ENCODE measurements at places on chromosomes 6 and 20.

GRCh38 chr20:13875265-13875811 is 90.5 kb downstream of the NDUFAF5 start:
- no peak for DNase-seq

DNA sequence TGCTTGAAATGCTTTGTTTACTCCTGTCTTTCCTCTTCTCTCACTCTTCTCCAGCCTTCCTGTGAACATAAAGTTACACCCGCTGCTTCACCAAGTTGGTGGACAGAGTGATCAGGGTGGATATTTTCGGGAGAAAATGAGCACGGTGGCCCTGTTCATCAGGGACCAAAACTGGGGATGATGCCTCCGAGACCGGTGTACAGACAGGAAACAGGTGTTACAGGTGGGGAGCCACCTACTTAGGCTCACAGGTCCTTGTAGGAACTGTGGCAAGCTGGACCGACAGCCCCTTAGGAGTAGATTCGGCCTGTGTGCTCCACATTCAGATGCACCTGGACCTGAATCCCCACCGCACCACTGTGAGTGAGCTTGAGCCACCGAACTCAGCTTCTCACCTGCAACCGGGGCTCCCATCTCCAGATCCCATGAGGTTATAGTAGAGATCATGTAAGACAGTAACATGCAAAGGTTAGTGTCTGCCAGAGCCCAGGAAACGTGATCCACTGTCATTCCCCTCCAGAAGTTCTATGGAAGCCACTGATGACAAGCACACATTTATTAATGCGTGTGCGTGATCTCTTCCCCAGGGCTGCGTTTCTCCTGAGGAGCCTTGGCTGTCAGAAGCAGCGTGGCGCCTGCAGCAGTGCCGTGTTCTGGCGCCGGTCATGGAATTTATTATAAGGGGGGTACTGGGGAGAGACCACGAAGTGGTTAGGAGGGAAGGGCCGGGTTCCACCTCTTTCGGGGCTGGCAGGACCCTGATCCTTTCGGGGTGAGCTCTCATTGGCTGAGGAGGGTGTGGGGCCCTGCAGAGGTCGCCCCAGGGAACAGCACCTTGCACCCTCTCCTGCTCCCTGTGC is 94.2 kb downstream of the ERMARD start:
- no peak for DNase-seq

DNA sequence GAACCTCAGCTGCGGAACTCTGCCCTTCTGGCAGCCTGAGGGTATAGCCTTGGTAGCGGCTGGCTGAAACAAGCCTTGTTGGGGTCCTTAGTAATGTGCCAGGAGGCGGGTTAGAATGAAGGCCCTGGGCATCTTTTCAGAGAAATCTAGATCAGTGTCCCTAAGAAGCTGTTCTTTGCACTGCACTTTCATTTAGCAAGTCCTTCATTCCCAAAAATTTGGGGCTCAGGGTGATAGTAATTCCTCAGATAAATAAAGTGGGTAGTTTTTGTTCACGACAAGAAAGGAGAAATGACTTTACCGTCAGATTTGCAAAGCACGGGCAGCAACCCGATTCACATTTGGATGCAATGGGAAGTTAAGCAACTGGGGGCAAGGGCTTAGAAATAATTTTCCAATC is 3.2 kb downstream of the INSM1 start:
- no peak for DNase-seq

DNA sequence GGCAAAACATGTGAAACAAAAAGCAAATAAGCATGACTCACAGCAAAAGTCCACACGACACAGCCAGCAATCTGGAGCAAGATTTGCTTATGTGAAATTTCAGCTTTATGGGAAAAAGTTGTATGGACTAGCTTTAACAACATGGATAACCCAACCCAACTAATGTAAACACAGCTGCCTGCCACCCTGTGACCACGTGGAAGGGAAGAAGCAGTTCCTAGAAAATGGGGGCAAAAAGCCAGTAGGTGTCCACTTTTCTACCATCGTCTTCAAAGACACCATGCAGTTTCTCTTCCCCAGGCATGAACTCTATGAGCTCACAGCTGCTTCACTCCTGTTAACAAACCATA is 425.4 kb upstream of the RNF217 start:
- DNase-seq, result no peak

DNA sequence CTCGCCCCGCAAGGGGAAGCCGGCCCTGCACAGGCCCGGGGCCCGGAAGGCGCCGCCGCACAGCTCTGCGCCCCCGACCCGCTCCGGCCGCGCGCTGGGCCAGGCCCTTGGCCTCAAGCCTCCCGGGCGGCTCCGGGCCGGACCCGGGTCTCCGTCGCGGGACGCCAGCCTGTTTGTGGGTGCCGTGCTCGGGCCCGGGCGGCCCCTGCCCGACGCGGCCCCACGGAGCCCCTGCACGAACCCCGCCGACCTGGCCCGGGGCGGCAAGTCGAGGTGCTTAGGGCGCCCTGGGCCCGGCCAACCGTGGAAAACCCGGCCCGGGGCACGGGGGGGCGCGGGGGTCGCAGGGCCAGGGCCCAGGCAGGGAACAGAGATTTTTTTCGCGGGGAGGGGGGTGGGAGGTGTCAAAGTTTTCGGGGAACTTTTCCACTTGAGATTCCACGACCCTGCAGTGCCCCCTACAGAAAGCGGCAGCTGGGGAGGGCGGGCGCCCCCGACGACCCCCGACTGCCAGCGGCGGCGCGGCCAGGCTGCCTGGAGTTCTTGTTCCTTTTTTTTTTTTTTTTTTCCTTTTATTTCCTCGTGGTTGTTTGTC is 805 bp upstream of the STX16 start:
- no peak for DNase-seq

DNA sequence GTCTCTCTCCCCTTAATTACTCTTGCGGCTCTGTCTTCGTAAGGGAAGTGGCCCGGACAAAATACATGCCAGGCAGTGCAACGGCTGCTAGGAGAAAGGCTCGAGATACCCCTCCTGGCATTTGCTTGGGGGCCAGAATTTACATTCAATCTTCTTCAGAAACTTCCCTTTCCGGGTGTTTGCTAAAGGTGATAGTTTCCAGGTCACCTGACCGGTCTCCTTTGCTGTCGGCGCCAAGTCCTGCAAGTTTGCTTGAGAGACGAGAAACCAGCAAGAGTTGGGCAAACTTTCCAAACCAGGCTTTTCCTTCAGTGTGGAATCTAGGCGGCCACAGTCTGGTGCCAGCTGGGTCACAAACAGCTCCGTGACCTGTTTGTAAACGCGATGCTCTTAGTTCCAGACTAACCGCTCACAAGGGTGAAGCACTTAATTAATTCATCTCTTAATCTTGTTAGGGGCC is 563 bp upstream of the SRSF3 start:
- peak; percentile 28 for DNase-seq

DNA sequence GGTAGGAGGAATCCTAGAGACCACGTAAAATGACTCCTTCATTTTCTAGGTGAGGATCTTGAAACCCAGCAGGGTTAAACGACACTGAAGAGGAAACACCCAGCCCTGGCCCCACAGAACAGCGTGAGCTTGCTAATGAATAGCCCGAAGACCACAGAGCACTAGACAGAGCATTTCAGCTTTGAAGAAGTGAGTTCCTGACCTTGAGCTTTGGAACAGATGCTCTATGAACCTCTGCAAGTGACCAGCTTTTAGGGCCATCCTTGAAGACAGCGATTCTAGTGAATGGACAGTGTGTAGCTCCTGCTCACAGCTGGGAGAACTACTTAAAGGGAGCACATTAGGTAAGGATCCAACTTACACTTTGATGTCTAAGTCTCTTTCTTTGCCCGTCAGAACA is 74.0 kb upstream of the FRMD1 start:
- no peak for DNase-seq

- DNase-seq, result no peak
Measured at GRCh38 chr20:38256021-38256420, 4.5 kb downstream of the KIAA1755 start.

DNA sequence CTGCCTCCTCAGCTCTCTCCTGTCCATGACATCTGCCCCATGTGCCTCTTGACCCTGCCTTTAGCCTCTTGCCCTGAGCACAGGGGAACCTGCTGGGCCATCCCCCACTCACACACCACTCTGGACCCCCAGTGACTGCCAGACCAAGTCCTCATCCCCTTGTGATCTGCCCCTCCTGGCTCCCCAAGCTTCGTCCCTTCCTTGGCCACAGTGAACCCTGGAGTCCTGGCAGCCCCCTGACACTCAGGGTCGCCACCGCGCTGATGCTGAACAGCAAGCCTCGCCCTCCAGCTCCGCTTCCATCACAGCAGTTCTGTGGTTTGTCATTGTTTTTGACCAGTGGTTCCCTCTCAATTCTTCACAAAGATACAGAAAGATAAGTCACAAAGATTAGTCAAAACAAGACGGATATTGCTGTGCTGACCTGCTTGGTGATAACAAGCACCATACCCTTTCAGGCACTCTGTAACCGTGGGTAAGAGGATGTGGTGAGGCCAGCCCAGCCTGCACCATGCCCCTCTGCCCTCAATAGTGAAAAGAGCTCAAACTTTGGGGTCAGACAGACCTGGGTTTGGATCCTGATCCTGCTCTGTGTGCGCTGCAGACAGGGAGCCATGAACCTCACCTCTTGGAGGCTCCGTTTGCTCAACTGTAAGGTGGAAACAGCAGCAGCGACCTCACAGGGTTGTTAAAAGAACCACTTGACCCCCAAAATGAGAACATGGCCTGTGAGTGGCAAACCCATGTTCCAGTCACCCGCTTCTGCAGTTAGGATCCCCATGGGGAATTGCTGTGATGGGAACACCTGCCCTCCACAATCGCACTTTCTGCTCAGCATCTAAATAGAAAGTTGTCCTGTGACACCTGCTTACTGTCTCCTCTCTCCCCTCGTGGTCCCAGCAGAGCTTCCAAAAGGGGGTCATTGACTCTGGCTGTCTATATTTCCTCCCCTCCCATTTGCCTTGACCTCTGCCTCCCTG is 114.5 kb downstream of the TOX2 start:
- DNase-seq, result no peak

DNA sequence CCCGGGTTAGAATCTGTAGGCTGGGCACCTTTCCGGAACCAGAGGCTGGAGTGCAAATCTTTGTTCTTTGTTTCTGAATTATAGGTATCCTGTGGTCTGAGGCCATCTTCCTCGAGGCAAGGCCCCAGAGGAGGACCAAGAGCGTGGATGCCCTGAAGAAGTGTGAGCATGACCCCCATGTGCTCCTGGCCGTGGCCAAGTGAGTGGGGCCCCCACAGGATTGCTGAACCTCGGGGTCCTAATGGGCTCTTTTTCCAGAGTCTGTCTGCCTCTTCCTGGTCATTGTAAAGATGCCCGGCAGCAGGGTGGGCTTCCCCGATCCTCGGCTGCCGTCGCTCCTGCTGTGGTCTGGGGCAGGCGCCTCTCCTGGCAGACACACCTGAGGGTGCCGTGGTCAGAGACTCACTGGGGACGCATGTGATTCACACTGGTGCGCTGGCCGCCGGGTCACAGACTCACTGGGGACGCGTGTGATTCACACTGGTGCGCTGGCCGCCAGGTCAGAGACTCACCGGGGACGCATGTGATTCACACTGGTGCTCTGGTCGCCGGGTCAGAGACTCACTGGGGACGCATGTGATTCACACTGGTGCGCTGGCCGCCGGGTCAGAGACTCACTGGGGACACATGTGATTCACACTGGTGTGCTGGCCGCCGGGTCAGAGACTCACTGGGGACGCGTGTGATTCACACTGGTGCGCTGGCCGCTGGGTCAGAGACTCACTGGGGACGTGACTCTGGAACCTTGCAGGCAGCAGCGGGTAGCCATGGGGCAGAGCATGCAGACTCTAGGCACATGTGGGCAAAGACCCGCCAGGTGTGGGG is 6.5 kb upstream of the C20orf204 start:
- no peak for DNase-seq

- DNase-seq, result peak; percentile 11
Measured at GRCh38 chr20:47677635-47678453, 107.4 kb downstream of the SULF2 start.

GRCh38 chr6:168338777-168339176 is 19.2 kb upstream of the DACT2 start:
- no peak for DNase-seq

DNA sequence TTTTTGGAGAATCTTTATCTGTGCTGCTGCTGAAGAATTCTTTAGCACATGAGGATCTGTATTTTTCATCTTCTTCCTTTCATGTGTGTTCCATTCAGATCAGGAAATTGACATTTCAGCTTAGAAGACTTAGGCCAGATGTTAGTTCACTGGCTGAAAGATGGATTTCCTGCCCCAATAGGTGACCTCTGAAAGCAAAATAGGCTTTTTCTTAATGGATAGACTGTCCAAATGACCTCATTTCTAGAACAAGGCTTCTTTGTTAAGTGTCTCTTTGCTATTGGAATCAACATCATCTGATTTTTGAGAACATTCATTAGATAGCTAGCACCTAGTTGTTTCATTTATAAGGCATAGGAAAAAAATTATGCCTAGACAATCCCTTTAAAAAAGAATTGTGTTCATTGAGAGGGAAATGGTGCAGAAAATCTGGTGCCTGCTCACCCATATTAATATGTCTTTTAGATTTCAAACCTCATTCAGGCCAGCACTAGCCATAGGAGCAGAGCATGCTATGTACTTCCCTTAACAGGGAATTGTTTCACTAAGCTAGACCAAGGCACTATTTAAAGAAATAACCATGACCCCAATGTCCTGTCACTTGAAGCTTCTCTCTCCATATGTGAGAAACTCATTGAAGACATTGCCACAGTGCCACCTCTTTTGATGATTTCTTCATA is 13.6 kb upstream of the SASH1 start:
- DNase-seq, result no peak

GRCh38 chr6:89707766-89708165 is 69.2 kb upstream of the LYRM2 start:
- no peak for DNase-seq

DNA sequence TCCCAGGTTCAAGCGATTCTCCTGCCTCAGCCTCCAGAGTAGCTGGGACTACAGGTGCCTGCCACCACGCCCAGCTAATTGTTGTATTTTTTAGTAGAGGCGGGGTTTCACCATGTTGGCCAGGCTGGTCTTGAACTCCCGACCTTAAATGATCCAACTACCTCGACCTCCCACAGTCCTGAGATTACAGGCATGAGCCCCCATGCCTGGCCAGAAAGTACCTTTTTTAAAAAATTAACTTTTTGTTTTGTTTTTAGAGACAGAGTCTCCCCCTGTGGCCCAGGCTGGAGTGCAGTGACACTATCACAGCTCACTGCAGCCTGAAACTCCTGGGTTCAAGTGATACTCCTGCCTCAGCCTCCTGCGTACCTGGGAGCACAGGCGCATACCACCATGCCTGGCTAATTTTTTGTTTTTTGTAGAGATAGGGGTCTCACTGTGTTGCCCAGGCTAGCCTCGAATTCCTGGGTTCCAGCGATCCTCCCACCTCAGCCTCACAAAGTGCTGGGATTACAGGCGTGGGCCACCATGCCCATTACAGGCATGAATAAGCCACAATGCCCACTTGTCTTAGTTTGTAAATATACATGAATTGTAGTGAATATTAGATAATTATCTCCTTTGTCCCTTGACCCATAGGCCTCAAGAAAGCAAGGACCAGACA is 17.4 kb upstream of the EEF1A1 start:
- no peak for DNase-seq

DNA sequence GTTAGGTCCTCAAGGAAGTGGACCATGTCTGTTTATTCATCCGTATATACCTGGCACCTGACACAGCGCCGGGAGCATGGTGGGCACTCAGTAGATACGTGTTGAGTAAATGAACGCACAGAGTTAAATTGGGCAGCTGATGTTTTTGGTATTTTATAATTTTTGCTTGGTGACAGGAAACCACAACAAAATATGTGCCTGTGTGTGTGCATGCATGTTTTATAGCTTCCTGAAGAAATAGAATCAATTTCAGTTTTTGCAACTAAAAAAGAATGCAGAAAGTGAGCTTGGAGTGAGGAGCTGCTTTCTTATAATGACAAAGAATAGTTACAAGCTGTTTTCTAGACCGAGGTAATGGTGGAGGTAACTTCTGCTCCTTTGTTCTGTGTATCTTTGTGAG is 91.4 kb downstream of the PLCB4 start:
- no peak for DNase-seq

GRCh38 chr20:45970646-45971424 is 1.2 kb downstream of the ZNF335 start:
- no peak for DNase-seq
